Kidney tubule cell (primary cell): ENCODE measurements at places on chromosomes 7 and 10.

GRCh38 chr7:29038463-29038862 is 80.3 kb upstream of the TRIL start:
- no peak for DNase-seq

DNA sequence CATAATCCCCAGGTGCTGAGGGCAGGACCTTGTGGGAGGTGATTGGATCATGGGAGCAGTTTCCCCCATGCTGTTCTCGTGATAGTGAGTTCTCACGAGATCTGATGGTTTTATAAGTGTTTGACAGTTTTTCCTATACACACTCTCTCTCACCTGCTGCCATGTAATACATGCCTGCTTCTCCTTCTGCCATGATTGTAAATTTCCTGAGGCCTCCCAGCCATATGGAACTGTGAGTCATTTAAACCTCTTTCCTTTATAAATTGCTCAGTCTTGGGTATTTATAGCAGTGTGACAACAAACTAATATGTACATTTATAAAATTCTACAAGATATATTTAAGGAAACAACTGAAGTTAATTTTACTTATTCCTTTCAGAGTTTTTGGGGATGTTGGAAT is 170.8 kb upstream of the BET1 start:
- DNase-seq, result no peak

- DNase-seq, result no peak
Measured at GRCh38 chr7:158299607-158300006, 288.0 kb downstream of the PTPRN2 start.

DNA sequence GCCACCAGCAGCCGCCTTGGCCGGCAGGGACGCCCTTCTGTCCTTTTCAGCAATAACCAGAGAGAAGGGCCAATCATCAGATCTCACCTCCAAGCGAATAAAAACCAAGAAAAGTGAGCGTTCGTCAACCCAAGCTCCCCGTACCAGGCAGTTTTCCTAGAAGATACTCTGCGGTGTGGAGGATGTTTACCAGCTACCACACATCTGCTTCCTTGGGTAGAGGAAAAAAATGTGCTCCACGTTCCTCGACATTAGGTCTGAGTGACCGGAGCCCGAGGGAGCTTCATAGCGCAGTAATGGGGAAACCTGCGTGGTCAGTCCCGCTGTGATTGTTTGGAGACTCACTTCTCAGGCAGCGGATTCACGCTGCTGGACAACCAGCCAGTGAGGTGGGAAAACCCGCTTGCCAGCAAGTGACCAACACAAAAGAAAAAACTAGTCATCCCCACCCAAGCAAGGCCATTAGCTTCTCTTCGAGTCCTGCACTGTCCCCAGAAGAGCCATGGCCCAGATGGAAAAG is 73.0 kb downstream of the ZRANB1 start:
- no peak for DNase-seq

- no peak for DNase-seq
Measured at GRCh38 chr7:116579835-116580234, 55.0 kb downstream of the CAV1 start.

DNA sequence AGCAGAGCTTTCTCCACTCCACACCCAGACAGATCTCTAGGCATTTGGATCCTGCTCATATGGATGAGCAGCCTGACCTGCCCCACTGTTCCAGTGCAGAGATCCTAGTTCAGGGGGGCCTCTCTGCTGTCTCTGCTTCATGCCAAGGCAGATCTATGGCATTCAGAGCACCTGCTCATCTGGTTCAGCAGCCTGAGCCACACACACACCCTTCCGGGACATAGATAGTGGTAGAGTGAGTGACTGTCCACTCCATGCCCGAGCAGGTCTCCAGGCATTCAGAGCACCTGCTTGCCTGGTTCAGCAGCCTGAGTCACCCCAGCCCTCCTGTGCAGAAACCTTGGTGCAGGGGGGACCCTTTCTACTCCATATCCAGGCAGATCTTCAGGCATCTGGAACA is 54.3 kb upstream of the ZNF800 start:
- DNase-seq, result no peak

DNA sequence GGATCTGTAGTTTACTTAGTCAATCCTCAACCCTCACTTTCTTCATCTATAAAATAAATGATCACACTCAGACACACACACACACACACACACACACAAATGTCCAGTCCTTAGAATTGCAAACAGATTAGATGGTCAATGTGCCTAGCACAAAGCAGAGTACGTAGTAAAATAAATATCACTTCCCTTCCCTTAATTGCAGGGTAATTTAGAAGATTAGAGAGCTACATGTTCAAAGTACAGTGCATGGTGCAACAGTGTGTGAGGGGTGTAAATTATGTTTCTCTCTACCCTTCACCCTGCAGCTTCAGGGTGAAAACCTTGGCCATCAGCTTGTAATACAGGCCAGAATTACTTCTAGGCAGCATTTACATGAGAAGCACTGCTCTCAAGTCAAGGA is 187.0 kb upstream of the GHITM start:
- DNase-seq, result no peak

- no peak for DNase-seq
Measured at GRCh38 chr7:71627651-71628050, 495.7 kb downstream of the GALNT17 start.

DNA sequence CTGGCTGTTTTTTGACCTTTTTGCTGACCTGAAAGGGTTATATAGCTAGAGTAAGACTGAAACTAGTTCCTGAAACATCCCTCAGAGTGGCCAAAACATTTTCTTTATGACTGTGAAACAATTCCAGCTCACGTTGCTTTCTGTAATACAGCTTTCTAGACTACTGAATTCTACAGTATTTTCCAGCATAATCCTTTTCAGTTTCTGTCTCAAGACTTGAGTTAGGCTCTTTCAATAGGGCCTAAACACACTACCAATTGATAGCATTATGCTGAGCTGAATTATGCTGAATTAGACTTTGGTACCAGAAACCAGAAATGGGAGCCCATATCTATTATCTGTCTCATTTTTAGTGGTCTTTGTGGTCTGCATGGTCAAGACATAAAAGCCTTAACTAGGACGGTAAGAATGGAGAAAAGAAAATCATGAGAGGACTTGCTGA is 72.6 kb downstream of the EPDR1 start:
- DNase-seq, result no peak

GRCh38 chr7:133704453-133704852 is 422.7 kb upstream of the LRGUK start:
- DNase-seq, result no peak

- no peak for DNase-seq
Measured at GRCh38 chr7:21947056-21947455, 1.4 kb upstream of the CDCA7L start.

DNA sequence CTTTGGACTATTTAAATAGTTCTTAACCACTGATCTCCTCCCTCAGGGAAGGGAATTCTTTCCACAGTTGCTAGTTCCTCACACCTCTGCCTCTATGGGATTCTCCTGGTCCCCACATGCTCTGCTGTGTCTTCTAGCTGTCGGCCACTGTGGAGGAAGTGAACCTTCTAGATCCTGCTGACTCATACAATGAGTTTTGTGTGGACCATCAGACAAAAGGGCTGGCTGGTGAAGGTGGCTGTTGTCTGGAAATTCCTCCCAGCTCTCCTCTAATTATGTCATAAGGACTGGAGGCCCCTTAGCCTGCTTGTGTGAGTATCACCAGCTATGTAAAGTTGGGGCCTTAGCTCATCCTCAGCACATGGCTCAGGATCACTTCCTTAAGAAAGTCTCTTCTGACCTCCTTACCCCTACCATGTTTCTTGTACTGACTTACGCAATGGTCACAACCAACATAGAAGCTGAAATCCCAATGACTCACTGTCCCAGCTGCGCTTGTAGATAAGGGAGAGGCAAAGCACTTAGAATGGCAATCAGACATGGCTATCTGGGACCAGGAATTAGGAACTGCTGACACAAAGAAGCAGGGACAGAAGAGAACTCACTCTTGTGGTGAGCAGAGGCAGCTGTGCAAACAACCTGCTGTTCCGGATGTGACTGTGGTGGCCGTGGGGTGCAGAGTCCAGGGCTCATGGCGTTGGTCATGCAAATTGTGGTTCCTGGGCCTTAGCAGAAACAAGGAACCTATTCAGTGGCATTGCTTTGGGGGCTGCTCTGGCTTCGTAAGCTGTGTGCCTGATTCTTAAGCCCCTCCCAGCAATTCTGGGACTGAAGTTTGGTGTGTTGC is 2.5 kb upstream of the MACC1 start:
- peak; percentile 98 for DNase-seq

DNA sequence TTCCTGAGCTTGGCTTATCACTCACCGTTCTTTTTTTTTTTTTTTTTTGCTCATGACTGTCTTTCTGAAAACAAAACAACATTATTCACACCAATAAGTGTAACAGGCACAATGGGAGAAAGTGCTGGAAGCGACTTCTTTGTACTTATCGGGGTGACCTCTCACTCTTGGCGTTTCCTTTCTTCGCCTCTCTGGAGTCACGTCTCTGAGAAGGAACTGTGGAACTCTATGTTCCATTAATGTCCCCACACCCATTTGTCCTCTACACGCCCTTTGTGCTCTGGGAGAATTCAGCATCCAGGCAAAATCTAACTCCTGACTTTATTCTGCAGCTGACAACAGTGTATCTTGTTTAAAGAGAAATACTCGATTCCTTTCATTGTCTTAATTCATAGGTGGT is 70.8 kb upstream of the FAM204A start:
- no peak for DNase-seq

DNA sequence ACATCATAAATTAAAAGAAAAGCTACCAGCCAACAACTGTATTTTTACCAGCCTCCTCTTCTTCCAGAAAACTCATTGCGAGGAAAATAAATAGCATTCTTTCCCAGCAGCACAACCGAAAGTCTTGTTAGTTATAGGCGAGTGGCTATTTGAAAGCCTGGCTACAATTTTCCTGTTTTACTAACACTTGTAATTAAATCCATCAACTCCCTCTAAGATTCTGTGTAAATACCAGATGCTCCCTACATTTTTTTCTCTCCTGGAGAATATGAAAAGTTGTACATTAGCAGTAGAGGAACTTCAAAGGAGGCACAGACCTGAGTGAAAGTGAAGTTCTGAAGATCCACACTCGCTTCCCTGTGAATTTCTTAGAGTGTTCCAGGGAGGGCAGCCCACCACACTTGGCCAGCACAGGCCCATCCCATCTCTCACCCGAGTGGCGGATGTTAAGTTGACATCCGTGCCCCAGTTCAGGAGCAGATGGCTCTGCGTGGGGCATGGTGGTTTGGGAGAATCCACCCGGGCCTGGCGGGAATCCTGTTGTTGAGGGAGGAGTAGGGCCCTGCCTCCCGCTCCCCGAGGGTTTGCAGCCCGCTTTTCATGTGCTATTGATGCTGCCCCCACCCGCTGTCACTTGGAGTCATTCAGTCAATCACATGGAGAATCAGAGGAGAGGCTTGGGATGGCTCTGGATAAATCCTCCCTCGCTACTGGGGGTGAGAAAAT is 451.0 kb upstream of the GALNT17 start:
- DNase-seq, result no peak

GRCh38 chr7:151927011-151927410 is 29.2 kb upstream of the GALNTL5 start:
- DNase-seq, result no peak

DNA sequence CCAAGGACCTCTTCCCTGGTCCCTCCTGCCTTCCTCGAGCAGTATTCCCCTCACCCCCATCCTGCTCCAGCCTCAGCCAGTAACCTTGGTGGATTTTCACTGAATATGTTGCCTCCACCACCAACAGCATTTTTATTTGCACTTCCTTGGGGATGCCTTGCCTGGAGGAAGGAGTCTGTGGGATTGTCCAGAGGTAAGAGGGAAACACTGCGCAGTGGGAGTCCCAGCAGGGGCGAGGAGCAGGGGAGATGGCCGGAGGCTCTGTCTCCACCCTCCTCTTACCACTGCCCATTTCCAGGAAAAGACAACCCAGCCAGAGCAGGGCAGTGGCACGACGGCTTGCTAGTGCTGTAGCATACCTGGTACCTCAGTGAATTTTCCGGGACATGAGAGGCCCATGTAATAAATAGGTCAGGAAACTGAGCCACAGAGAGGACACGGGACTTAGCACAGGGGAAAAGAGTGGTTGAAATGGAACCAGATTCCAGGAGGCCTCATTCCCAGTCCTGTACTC is 388.2 kb upstream of the PODXL start:
- DNase-seq, result no peak

- peak; percentile 59 for DNase-seq
Measured at GRCh38 chr7:46559194-46559832, 638.2 kb upstream of the IGFBP3 start.

DNA sequence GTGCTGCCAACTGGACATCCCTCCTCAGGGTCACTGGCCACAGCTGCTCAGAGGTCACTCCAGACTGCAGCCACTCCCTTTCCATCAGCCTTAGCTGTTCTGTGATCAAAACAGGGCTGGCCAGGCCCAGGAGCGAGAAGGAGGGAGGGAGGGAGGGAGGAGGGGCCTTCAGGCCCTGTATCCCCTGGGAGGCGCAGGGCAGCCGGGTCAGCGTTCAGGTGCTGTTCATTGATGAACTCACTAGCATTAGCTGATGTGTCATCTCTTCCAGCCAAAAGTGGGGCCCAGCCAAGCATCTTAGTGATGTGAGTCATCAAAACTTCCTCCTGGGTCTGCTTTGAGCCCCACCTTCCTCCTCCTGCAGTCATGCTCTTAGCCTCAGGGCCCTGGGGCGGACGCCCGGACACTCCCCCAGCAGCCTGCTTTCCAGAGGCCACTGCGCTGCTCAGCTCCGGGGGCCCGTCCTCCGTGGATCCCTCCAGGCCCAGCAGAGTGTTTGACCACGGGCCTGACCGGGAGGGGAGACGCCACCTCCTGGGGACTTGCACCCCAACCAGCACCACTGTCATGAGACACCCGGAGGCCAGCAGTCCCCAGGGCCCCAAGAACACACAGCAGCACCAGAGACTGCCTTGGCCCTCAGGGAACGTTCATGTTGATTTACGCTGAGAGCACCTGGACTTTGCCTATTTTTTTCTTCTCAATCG is 149.2 kb downstream of the PRKAG2 start:
- peak; percentile 100 for DNase-seq

DNA sequence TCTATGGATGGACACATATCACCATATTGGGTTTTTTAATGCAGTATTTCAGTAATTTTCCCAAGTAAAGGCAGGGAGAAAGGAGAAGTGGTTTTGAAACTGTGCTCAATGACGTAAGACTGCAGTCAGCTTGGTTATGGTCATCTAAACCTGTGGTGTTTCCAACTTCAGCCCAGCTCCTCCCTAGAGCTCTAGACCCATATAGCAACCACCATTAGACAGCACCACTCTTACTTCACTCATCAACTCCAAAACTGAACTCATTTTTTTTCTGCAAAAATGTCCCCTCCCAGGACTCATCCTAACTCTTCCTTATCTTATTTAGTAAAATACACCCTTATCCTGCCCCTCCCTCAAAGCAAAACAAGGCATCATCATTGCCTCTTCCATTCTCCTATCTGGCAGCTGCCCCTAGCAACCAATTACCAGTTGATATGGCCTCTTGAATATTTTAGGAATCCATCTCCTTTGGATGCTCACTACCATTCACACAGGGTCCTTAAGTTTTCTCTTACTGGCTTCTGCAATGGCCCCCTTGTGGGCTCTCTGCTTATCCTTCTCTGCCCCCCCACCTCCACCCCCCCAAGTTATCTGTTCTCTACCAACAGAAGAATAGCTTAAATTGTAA is 1.5 kb upstream of the RALA start:
- DNase-seq, result peak; percentile 35

DNA sequence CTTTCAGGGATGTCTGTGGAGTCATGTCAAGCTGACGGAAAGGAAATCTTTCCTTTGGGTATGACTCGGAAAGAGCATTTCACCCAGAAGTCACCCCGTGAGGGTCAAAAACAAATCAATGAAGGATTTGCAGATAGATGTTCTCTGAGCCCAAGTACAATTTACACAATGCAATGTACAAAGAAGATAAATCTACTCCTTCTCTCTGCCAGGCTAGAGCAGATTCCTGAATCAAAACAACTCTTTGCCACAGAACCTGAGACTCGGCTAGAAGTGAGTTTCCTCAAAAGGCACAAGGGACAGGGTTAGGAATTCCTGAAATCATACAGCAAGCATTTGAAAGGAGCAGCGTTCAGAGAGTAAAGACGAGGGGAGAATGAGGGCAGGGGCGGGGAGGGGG is 34.0 kb upstream of the CALN1 start:
- no peak for DNase-seq
